ENCODE measurements at places on chromosomes 5 and 9.

DNA sequence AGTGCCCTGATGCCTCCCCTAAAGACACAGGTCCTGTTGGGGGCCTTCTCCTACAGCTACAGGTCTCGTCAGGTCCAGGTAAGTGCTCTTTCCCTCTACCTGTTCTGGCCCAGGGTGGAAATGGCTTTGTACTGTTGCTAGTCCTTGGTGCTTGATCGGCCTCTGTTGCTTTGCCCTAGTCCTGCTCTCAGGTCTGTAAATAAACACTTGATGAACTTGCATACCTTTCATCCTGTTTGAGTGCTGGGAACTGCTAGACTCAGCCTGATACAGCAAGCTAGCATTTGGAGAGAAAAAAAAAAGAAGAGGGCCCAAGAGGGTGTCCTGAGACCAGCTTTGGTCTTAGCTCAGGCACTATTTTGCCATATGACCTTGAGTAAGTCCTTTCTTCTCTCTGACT, 21.8 kb upstream of the ZNF618 start:
- DNase-seq, result no peak
- no peaks in the 10 kb centered on the region for H3K4me1 ChIP-seq
- no peak overlapping the region for H3K27ac ChIP-seq
- no peaks in the 10 kb centered on the region for H3K27me3 ChIP-seq
- no peaks in the 10 kb centered on the region for H3K36me3 ChIP-seq

DNA sequence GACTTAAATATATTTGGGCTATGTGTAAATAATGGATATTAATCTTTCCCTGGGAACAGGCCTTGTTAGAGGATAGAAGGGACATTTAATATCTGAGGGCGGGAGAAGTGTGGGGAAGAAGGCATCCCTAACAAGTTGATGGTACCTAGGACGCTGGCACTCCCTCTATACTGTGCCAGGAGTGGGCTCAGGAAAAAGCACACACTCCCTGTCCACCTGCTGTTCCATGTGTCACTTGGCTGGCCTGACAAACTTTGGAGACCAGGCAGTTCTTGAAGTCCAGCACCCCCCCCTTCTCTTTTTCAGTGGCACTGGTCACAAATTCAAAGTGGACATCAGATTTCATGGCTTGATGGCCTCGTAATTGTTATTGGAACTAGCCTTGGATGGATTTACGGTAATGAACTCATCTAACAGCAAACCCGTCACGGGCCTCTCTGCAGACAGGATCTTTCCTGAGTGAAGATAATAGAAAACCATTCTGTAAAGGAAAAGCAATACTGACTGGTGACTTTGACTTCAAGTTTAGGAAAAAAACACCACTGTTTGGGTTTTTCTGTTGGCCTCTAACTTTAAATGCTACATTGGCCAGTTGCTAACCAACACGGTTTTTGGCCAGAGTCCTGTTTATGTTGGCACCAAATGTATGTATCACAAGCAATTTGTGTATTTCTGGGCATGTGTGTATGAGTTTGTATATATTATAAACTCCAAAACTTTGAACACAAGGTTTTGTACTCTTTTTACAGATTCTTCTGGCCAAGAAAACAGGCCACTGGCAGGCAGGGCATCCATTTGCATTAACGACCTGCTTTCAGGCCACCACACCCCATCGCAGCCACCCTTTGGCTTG, 552.6 kb downstream of the CCDC171 start:
- no peak overlapping the region for H3K27ac ChIP-seq
- H3K27me3 ChIP-seq, result no peaks in the 10 kb centered on the region
- H3K4me1 ChIP-seq, result no peaks in the 10 kb centered on the region
- no peak overlapping the region for H3K4me3 ChIP-seq

DNA sequence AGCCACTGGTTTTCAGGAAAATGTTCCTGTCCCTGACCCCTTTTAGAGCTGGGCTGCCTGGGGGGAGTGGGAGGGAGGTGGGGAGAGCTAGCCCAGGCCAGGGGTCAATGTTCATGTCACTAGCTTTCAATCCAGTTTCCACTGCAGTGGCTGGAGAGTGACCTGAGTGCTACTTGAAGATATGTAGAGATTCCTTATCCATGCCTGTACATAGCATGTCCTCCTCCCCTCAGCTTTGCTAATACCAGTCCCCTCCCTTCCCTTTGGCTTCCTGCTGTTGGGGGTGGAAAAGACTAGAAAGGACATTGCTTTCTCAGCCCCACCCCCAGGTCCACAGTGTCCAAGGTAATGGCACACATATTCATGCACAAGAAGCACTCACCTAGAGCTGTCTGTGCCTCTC, 7.8 kb downstream of the DNAJB5 start:
- H3K4me1 ChIP-seq, result peaks cover 24% of the 10 kb centered on the region
- H3K36me3 ChIP-seq, result no peaks in the 10 kb centered on the region
- no peak overlapping the region for H3K27ac ChIP-seq
- no peaks in the 10 kb centered on the region for H3K27me3 ChIP-seq

DNA sequence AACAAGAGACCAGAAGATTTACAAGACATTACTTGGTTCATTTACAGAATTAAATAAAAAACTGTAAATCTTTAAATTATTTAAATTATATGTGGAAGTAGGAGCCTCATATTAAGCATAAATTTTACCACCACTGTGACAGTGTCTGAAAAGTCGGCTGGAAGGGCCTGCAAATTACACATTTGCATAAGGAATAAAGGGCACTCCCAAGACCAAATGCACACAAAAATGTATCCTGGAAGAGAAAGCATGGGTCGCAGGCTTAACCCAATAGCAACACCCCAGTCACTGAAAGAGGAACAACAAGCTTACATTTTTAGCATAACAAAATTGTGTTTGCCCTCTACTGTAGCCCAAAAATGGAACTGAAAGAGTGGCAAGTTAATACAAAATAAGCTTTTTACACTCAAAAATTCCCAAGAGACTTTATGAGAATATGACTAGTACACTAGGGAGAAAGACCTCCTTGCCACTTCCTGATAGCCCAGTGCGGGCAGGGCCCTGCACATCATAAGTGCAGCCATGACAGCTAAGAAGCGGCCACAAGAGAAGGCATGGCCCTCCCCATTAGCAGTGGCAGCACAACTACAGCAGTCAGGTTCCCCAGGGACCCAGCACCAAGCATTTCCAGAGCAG, 482.0 kb downstream of the DTWD2 start:
- no peaks in the 10 kb centered on the region for H3K27me3 ChIP-seq
- no peak for DNase-seq
- H3K36me3 ChIP-seq, result no peaks in the 10 kb centered on the region
- no peak overlapping the region for H3K27ac ChIP-seq

- H3K27ac ChIP-seq, result peak within 1 kb of the TSS; percentile 28
- H3K27me3 ChIP-seq, result no peaks in the 10 kb centered on the region
- no peaks in the 10 kb centered on the region for H3K36me3 ChIP-seq
- no peaks in the 10 kb centered on the region for H3K4me1 ChIP-seq
Measured at GRCh38 chr9:94084314-94084713, at the start of gene PTPDC1. TSS of gene PTPDC1 (plus strand) at chr9:94084464. CDS start at chr9:94084531, 67 bp downstream.

DNA sequence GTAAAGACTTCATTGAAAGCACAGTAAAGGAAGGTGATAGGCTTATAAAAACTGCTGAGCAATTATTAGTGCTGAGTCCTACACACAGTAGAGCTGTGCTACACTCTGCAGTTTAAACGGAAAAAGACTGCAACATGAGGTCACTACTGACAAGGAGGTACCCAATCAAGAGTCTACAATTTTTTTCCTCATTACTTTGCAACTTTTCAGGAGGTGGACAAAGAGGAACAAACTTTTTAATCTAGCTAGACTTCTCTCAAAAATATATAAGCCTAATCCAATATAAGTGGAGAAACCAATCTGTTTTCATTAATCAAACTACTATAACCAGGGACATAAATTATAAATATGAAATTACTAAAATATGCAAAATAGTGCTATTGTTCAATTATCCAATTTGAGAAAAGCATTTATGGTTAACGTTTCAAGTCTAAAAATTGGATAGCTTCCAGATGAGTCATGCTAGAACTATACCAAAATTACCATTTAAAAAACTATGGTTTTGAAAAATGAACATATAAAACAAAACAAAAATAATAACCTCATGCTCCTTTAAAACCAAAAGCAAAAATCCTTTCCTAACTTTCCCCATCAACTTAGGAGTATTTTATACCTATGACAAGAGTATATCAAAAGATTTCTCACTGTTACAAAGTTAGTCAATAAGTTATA, 37.7 kb downstream of the FAM13B start:
- no peak for DNase-seq
- no peak overlapping the region for H3K4me3 ChIP-seq
- no peaks in the 10 kb centered on the region for H3K27me3 ChIP-seq
- H3K27ac ChIP-seq, result peak overlapping the region; percentile 15

GRCh38 chr5:43603344-43604217, 601 bp downstream of the NNT start:
- peaks cover 7% of the 10 kb centered on the region for H3K4me1 ChIP-seq
- peak overlapping the region; percentile 86 for H3K4me3 ChIP-seq
- no peaks in the 10 kb centered on the region for H3K27me3 ChIP-seq
- H3K36me3 ChIP-seq, result no peaks in the 10 kb centered on the region

- DNase-seq, result no peak
- no peak overlapping the region for H3K4me3 ChIP-seq
- H3K27ac ChIP-seq, result no peak overlapping the region
- no peaks in the 10 kb centered on the region for H3K36me3 ChIP-seq
- H3K4me1 ChIP-seq, result no peaks in the 10 kb centered on the region
- H3K27me3 ChIP-seq, result no peaks in the 10 kb centered on the region
Measured at GRCh38 chr9:121380846-121381245, 10.8 kb upstream of the STOM start.

- peaks cover 3% of the 10 kb centered on the region for H3K4me1 ChIP-seq
- no peak overlapping the region for H3K4me3 ChIP-seq
- H3K27me3 ChIP-seq, result no peaks in the 10 kb centered on the region
- H3K36me3 ChIP-seq, result no peaks in the 10 kb centered on the region
- DNase-seq, result no peak
Measured at GRCh38 chr9:107173422-107174180, 109.5 kb upstream of the RAD23B start.

DNA sequence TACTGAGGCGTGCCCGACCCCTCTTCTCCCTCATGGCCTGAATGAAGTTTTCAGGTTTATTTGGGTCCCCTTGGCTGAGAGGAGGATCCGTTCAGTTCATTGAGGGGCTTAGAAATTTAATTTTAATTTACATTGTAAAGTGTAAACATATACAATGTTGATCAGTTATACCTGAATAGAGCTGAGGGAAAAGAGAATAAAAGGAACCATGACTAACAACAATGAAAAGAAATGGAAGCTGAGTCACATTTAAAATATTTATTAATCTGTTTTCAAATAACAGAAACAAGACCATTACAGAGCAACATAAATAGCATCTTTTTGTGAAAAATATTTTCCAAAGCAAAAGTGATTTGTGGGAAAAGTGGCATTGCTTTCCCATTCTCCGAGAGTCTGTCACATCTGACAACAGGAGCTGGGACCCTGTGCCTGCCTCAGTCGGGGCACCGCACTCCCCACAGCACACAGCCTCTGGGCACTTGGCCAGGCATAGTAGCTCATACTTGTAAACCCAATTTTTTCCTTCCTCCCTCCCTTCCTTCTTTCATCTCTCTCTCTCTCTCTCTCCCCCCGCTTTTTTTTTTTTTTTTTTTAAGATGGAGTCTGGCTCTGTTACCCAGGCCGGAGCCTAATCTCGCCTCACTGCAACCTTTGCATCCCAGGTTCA, 28.7 kb downstream of the PROP1 start:
- DNase-seq, result no peak
- no peaks in the 10 kb centered on the region for H3K36me3 ChIP-seq
- no peaks in the 10 kb centered on the region for H3K4me1 ChIP-seq
- H3K4me3 ChIP-seq, result no peak overlapping the region

DNA sequence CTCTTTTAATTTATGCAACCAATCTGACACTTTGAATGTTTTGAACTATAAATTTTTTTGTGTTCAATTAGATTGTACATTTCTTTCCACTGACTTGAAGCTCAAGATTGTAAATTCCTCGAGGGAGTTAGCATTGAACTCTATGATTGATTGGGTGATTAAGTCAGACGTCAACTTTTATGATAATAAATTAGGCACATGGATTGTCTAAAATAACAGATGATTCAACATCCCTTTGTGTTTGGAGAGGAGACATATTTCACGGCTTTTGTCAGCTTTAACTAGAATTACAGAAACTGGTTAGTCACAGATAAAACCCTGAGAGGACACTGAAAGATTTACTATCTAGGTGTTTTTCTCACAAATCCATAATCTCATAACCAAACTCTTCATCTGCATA, 32.7 kb upstream of the TXNDC8 start:
- no peak overlapping the region for H3K27ac ChIP-seq
- no peak for DNase-seq
- no peaks in the 10 kb centered on the region for H3K27me3 ChIP-seq
- H3K36me3 ChIP-seq, result no peaks in the 10 kb centered on the region
- H3K4me1 ChIP-seq, result no peaks in the 10 kb centered on the region
- no peak overlapping the region for H3K4me3 ChIP-seq

DNA sequence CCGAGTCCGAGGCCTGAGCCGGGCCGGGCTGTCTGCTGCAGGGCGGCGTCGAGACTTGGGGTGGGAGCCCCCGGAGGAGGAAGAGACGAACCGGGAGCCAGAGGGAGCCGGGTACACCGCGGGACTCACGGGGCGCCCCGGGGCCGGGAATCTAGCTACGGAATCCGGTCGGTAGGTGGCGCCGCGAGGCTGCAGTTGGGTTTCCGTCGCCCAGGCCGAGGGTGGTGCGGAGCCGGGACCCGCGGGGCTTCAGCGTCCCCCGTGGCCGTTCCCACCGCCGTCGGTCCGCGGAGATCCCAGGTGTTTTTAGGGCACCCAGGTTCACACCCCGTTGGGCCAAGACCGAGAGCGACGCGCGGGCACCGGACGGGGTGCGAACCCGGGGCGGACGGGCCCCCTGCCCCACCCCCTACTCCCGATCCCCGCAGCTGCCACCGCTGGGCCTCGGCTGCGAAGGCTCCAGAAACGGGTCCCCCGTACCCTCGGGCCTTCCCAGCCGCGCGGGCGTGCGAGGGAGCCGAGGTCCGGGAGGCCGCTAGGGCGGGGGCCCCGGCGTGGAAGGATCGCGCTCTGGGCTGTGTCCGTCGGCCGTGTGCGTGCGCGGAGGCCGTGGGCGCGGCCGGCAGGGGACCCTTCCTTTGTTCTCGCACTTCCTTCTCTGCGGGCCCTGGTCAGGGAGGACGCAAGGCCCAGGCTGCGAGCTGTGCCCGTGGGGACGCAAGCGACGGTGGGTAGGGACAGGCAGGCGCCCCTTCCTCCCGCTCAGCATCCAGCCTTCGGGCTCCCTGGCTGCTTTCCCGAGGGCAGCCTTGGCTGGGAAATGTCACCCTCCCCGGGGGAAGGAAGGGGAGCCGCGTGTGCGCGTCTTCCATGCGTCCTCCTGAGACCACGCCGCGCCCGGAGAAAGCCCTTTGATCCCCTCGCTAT, 146.6 kb downstream of the GAPVD1 start:
- H3K4me1 ChIP-seq, result peaks cover 19% of the 10 kb centered on the region
- peak overlapping the region; percentile 52 for H3K4me3 ChIP-seq
- no peaks in the 10 kb centered on the region for H3K27me3 ChIP-seq
- H3K36me3 ChIP-seq, result no peaks in the 10 kb centered on the region

- peak overlapping the region; percentile 80 for H3K4me3 ChIP-seq
- no peak for DNase-seq
- no peak overlapping the region for H3K27ac ChIP-seq
- peaks cover 32% of the 10 kb centered on the region for H3K27me3 ChIP-seq
Measured at GRCh38 chr9:110047232-110047954, 160.6 kb downstream of the C9orf152 start.

Measured in left lung (tissue), 14 donors.